AG08395 (cell line): ENCODE measurements at places on chromosomes 5 and 9.

GRCh38 chr5:67246108-67246507 lies 49.5 kb upstream of the CD180 start:
- DNase-seq, result peak; percentile 42

DNA sequence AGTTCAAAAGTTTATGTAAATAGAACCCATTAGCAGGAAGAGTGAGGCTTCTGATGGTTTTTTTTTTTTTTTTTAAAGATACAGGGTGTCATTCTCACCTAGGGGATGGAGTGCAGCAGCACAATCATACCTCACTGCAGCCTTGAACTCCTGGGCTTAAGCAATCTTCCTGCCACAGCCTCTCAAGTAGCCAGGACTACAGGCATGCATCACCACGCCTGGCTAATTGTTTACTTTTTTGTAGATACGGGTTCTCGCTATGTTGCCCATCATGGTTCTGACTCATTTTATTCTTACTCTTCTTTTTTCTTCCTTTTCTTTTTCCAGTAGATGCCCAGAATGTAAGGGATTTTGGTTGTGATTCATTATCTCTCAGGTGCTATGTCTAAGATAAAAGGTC lies 201.1 kb downstream of the NNT start:
- DNase-seq, result no peak

DNA sequence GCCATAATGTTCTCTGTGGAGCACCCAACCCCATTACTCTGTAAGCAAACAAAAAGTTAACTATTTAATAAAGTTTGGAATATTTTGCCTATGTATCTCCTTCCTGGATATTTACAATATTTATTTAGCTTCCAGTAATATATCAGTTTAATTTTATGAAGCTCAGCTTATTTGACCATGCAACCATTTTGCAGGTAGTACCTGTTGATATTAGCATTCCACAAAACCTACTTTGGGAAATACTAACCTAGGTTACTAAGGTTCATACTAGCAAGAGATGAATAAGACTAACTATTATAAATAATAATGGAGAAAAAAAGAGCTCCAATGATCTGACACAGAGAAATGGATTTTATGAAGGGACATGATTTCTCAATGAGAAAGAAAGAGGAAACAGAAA lies 506.4 kb downstream of the PDE4D start:
- DNase-seq, result no peak

GRCh38 chr5:43209060-43209459 lies 17.0 kb downstream of the NIM1K start:
- no peak for DNase-seq

- DNase-seq, result no peak
These were observed 12.9 kb downstream of the PLPP7 start for GRCh38 chr9:131302244-131303075.

DNA sequence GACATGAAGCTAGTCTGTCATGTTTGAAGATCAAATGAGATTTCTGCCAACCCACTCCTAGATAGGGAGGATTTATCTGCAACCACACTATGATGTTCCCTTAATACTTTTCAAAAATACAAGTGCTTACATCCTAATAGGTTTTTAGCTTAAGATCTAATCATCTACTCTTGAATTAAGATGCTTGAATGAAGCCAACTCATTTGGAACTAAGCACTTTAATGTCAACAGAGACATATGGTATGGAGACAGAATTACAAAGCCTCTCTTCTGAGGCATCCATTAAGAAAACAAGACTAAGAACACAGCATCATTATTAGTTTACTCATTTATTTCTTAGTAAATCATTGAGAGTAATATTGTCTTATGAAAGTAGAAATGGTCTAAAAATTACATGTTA lies 139.3 kb upstream of the NFIB start:
- DNase-seq, result no peak

DNA sequence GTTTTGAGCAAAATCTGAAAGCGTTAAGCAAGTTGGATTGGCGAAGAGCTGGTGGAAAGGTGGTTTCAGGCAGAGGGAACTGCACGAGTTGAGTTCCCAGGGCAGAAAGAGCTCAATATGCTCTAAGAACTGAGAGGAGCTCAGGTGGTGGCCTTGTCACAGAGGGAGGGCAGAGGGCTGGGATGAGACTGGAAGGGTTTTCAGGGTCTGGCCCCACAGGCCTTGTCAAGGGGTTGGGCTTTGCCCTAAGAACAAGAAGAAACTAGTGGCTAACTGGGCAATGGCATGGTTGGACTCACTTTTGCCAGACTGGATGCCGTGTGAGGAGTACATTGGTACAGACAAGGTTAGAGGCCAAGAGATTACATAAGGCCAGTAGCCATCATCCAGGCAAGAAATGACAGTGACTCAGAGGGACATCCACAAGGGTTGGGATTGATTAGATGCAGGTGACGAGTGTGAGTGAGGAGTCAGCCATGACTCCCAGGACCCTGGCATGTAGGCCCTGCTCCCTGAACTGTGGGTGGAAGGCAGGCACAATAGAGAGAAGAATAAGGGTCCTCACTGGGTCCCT lies 75.1 kb upstream of the SMIM23 start:
- DNase-seq, result no peak

DNA sequence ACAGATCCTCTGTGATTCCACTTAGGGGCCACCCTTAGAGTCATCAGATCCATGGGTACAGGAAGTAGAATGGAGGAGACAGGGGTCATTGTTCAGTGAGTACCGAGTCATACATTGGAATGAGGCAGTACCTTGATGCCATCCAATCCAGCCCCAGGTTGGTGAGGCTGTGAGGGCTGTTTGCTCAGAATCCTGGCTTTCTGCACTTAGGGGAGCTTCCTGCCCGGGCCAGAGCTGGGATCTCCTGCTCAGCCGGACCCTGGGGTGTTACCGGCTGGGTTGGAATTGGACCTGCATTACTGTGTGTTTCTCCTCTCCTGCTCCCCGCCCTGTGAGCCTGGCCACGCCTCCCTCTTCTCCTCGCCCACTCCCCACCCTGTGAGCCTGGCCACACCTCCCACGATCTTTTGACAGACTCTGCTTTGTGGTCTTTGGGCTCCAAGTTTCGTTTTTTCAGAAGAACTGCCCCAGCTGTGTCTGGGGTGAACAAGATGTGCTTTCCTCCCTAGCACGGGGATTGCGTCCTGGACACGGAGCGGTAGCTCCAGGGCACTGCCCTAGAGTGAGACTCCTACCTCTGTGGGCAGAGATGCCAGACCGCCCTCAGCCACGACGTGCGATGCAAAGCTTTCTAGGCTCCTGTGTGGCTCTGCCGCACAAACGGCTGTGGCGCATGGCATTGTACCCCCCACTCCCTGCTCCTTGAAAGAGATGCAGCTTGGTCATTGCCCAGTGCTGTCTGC lies 15.4 kb downstream of the TRAF2 start:
- DNase-seq, result peak; percentile 74
